Tongue (tissue), 3 donors: ENCODE measurements at places on chromosomes 3 and 15. TPM values are rescaled to one million over a fixed set of nuclear protein-coding genes. Genes with fewer than 3 reads are reported as not detected.
A peak's percentile ranks its signal among the peaks of the same experiment; 100 is the strongest.

DNA sequence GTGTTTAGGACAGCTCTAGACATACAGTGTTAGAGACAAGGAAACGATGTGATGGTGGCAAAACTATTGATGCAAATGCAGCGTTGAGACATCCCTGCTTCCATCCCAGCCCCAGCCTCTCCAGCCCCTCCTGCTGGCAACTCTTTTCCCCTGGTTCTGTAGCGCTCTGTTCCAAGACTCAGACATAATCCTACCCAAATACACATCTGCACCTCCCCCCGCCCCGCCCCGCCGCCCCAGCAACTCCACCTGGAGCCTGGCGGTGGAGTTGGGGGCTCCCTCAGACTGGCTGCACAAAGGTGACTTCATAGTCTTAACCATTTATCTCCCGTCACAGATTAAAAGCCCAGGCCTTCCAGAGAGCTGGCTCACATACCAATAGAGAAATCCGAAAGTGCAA, 7.2 kb upstream of the SEC22A start:
- DNase-seq = peak; percentile 13

The ZNF80 gene
- total RNA-seq = not detected

GRCh38 chr3:27643355-27643754, 78.8 kb downstream of the EOMES start:
- no peak for DNase-seq

DNA sequence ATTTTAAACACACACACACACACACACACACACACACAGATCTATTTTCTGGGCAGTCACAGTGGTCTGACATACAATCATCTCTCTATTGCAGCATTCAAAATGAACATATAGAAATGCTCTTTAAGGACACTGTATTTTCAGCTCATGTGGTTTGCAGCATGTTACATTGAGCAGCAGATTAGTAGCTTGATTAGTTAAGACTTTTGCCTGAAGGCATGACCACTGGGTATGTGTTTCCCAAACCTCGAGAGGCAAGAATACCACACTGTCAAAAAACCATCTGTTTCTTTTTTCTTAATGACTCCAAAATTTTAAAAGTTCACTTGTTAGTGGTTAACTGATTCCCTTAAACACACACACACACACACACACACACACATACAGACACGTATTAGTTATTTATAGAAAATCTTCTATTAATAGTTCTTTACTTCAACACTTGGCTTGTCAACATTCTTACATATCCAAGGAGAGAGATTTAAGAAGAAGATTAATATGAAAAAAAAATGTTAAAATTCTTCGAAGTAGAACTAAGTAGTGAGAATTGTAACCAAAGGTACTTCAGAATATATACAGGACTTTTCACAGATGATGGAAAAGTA, 518.2 kb downstream of the CADM2 start:
- peak; percentile 12 for DNase-seq

- peak; percentile 35 for DNase-seq
Measured at GRCh38 chr3:175433026-175433674, 574.0 kb downstream of the NAALADL2 start.

The NEK10 gene
- total RNA-seq = 40.5 TPM

The NR1I2 gene
- total RNA-seq = not detected

GRCh38 chr3:46242120-46242519, at the start of gene CCR3:
Gene CCR3, plus strand, starts transcription at chr3:46242460. Its CDS starts 22,699 bp downstream, at chr3:46265159.
- DNase-seq = no peak

DNA sequence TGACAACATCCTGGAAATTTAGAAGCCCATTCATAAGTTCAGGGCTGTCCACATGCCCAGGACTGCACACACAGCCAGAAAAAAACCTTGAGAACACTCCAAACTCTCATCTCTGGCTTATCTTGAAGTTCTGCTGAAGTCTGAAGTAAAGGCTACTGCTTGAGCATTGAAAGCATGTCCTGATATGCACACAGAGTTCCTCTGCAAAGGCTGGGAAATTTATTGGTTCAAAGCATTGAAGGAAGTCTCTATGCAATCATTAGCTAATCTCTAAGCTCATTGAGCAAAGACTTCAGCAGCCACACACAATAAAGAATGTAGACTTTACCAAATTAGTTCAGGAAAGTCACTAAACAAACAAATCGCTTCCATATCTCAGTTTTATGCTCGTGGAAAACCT, 162.0 kb upstream of the STT3B start:
- no peak for DNase-seq

DNA sequence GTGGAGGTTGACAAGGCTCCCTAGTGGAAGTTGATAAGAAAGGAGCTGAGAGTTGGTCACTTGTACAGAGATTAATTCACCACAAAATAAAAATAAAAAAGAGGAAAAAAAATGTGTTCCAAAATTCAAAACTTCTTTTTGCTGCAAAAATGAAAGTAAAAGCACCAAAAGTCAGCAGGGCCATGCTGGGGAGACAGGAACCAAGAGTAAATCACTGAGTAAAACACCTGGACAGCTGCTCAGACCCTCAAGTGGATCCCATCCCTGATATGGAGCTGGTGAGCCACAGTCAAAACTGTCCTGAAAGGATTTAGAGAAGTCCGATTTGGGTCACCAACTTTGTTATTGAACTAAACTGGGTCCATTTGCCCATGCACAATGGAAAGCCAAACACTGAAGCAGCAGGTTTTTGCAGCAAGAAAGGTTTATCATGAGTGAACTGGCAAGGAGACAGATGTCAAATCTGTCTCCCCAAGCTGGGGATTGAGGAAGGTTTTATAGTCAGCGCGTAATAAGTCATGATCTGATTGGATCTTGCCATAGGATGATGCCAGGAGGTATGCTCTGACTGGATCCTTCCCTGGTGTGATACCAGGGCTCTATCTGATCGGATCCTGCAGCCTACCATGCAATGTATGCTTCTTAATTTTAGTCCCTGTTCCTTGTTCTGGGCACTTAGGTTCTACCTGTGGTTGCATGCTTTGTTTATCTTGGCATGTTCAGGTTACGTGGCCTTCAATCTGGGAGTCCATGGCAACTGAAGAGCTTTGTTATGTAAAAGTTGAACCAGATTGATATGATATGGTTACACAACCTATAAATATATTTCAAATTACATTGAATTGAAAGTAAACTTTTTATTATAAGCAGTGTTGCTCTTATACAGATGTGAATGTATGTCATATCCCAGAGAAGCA, 313.2 kb downstream of the POLQ start:
- no peak for DNase-seq

DNA sequence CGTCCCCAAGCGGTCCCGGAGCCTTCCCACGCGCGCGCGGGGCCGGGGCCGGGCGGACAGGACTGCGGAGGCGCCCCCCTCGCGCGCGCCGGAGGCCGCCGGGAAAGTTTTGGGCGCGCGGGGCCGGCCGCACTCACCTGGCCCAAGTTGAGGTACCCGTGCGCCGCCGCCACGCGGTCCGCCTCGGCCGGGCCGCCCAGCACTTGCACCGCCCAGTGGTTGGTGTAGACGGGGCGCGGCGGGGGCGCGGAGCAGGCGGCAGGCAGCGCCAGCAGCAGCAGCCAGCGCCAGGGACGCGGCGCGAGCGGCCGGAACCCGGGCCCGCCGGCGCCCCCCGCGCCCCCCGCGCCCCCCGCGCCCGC, 289 bp downstream of the PCSK6 start:
- DNase-seq = peak; percentile 57

DNA sequence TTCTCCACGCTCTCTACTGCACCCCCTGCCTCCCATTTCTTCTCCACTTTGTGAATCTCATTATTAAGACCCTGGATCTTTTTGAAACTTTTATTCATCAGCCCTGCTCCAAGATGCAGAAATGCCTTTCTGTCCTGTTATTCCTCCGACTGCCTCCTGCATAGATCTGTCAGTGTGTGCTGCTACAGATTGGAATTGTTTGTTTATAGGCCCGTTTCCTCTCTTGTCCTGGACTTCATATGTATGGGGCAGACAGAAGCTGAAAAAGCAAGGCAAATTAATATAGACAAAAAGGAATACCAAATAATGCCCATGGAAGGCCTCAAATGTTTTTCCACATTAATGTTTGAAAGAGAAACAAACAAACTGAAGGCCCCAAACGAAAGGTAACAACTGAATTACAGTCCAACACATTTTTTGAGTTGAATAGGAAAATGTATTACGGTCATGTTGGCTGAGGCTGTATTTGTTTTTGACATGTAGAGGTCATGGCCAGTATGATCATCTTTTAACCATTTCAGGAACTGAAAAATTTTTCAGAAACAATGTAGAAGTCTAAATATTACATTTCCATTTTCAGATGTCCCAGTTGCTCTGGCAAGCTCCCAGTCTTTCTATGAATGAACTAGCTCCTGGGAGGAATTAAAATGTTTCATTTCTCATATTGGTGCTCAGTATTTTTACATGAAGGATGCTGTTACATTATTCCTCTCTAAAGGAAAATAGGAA, 8.8 kb downstream of the CHST2 start:
- DNase-seq = no peak

The P3H2 gene
- 33.1 TPM for total RNA-seq

DNA sequence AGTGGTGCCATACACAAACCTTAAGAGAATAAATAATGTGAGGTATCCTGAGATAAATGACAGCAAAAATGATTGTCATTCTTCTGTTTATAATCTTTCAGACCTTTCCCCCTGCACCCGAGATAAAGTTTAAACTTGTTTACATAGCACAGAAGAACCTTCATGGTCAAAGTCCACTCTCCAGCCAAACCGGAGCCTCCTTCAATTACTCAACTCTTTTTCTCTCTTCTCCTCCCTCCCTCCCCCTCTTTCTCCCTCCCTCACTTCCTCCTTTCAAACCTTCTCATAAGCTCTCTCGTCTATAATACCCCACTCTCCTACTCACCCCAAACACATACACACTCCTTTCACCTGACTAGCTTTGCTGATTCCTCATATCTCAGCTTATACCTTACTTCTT, 198.9 kb downstream of the EFHB start:
- DNase-seq = no peak

- peak; percentile 71 for DNase-seq
Measured at GRCh38 chr3:72892081-72892775, 4.4 kb downstream of the GXYLT2 start.

GRCh38 chr3:143011705-143012104, 10.3 kb downstream of the U2SURP start:
- DNase-seq = no peak

GRCh38 chr3:63961891-63962290, 49.7 kb upstream of the SCAANT1 start:
- peak; percentile 49 for DNase-seq

GRCh38 chr3:146834917-146835316, 229.8 kb upstream of the PLSCR5 start:
- DNase-seq = peak; percentile 27

GRCh38 chr3:133479401-133479800, 79.5 kb downstream of the BFSP2 start:
- no peak for DNase-seq

GRCh38 chr3:25448750-25449692, 21.0 kb downstream of the RARB start:
- DNase-seq = peak; percentile 91
